Femur (tissue), 1 donor: ENCODE measurements at places on chromosomes 4 and X.

GRCh38 chrX:48945517-48946348 is 11.7 kb downstream of the OTUD5 start:
- peak; percentile 51 for DNase-seq

GRCh38 chr4:11730545-11730944 is 301.9 kb upstream of the HS3ST1 start:
- DNase-seq, result no peak

- no peak for DNase-seq
These were observed 111.0 kb upstream of the PITX2 start for GRCh38 chr4:110733901-110734300.

- no peak for DNase-seq
These were observed 2.2 kb upstream of the FGF5 start for GRCh38 chr4:80264352-80264647.

DNA sequence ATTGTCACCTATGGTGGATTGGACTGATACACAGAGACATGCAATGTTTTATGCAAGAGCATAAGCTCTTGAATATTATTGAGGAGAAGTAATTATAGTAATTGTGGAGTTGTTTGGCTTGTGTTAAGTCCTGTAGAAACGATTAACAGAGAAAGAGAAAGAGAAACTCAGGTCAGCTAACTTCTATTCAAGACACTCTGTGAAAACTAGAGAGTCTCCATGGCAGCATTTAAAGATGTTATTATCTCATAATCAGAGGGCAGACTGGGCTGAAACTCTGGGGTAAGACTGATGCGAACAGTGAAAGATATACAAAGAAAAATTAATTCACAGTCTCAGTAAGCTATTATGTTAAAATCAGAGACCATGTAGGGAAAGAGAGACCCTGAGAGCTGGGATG is 625.7 kb downstream of the FAT4 start:
- no peak for DNase-seq

DNA sequence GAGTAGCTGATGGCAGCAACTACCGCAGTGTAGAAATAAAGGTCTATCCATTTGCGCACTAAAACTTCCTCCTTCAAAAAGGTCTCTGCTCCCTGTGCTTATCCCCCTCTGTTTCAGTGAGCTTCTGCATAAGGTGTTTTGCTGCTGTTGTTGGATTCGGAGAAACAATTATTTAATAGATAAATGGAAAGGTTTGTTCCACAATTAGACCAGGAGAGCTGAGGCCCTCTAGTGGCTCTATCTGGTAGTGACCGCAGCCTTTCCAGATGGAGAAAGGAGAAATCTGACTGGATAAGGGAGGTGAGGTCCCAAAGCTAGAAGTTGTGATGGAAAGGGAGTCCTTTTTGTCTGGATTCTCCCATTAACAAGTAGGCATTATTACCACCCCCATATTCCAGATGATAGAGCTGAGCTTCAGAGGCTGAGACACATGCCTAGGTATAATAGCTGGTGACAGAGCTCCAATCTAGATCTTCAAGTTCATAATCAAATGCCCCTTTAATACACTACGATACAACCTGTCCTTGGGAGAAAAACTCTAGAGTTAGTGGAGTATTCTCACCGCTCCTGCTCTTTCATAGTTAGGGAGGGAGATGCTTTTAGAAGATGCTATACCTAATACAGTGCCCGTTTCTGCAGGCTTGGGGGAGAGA is 5.1 kb upstream of the GABRQ start:
- peak; percentile 55 for DNase-seq

DNA sequence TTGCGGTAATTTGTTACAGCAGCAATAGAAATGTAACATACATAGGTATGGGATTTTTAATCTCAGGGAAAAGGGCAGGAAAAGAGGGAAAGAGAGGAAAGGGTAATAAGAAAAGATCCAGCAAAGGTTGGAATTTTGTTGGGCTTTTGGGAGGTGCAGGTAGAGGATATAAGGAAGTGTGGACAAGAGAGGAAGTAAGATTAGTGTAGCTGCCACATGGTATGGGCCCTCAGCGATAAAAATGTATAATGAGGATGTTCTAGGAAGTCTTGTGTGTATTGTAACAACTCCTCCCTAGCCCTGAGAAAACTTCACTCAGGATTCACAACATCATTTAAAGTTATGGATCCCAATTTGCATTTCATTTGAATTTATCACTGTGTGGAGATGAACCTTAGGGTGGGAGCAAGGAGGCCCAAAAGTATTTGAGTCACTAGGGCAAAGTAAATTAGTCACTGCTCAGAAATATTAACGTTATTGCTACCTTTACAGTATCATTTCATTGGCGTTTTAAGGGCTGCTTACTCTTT is 2.8 kb upstream of the IL21 start:
- DNase-seq, result no peak

GRCh38 chrX:97167333-97167732 is 283.6 kb downstream of the RPA4 start:
- DNase-seq, result no peak

- DNase-seq, result peak; percentile 45
These were observed 28.1 kb upstream of the MAN2B2 start for GRCh38 chr4:6546681-6547447.

DNA sequence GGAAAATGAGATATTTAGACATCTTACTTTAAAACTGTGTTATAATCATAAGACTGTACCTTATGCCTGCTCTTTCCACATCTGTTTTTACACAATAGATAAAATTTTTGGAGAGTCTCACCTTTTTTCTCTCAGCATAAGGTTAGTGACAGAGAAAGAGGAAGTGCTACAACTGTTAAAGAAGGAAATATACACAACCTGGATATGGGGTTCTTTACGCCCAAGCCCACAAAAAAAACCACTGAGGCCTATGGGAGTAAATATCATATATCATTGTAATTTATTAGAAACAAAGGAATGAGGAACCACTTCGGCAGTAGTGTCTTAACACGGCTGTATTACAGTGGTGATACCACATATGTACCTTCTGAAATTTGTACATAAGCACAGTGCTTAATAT is 265.9 kb upstream of the GK2 start:
- no peak for DNase-seq

DNA sequence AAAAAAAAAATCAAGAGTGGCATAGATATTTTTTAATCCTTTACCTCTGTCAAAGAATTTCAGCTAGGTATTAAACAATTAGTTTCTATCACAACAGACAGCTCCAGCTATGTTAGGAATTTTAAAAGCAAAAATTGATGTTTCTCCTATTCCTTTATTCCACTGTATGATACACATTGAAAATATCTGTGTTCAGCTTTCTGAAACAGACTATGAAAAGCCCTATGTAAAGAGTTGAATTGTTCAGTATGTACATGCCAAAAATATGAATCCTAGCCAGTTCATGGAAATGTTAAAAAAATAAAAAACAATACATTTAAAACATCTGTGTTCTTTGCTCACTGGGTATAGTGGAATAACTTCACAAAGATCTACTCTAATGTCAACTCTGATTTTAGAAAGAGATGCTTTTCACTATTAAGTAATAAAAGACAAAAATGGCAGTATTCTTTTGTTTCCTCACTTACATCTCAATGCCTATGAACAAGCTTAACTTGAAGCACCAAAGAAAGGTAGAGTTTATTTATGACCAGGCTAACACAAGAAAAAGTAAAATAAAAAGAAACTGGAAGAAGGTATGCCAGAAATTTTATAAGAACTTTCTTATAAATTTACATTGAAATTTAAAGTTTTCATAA is 32.1 kb downstream of the FBXW7 start:
- DNase-seq, result no peak

DNA sequence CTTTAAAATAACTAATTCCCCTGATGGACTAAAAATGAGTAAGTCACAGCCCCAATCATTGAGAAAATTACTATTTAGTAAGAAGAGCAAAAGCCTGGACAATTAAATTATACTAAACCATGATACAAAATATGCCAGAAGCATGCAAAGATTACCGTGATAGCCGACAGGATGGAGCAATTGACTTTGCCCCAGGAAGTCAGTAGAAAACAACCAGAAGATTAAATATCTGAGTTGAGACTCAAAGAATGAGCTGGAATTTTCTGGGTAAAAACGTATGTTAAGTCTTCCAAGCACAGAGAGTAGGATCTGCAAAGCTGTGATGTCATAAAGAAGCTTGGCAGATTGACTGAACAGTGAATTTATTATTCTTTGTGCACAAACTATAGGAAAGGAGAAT is 816.1 kb upstream of the TENM3 start:
- no peak for DNase-seq

DNA sequence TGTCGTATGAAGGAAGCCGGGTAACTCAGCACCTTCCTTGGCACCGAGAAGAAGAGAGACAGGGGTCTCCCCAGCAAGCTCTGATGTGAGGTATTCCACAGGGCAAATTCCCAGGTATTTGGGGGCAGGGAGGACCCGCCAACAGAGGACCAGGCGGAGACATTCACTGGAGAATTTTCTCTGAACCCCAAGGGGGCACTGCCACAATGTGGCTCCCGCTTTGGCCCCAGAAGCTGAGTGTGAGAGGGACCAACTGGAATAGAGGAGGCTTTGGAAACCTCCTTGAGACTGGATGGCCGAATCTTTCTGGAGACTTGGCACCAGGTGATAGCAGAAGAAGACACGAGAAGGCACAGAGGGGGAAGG is 735 bp upstream of the GABRE start:
- no peak for DNase-seq

- no peak for DNase-seq
These were observed 57.0 kb downstream of the SORBS2 start for GRCh38 chr4:185754961-185755360.

GRCh38 chr4:173827707-173828106 is 297.7 kb upstream of the HAND2 start:
- no peak for DNase-seq

DNA sequence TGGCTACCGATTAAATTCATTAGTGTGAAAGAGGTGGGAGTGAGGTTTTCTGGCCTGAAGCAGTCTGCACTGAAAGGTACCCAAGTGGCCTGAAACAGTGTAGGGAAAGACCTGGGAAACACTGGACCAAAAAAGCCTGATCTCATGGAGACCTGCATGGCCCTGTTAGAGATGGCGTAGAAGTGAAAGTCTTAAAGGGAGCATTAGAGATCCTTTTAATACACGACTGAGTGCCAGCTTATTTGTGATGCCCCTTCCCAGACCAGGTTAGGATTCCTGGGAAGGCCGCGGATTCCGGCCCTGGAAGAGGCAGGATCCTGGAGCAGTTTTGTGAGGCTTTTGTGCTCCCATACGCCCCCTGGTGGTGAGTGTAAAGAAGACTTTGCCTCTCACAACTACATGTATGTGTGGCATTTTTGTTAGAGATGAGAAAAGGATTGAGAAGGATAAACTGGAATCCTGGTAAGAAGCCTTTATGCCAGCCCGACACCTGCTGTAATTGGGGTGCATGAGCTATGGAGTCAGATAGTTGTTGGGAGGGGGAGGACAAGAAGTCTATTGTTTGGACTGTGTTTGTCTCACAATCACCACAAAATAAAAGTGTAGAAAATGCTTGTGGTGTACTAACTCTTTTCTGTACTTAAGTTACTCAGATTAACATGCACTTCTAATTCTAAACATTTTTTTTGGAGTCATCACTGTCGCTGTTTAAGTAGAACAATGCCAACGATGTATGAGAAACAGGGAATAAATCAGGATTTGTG is 54.0 kb downstream of the JADE1 start:
- peak; percentile 88 for DNase-seq

GRCh38 chr4:151887816-151888180 is 127.0 kb upstream of the GATB start:
- DNase-seq, result no peak

GRCh38 chr4:168724686-168725411 is 228.0 kb downstream of the PALLD start:
- DNase-seq, result no peak

GRCh38 chr4:66769441-66769840 is 775.9 kb downstream of the CENPC start:
- no peak for DNase-seq

DNA sequence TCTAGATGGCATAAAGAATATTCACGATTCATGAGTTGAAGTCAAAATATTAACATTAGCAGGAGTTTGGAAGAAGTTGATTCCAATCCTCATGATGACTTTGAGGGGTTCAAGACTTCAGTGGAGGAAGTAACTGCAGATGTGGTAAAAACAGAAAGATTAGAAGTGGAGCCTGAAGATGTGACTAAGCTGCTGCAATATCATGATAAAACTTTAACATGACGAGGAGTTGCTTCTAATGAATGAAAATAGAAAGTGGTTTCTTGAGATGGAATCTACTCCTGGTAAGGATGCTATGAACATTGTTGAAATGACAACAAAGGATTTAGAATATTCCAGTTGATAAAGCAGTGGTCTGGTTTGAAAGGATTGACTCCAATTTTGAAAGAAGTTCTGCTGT is 70.1 kb upstream of the TMLHE start:
- no peak for DNase-seq

DNA sequence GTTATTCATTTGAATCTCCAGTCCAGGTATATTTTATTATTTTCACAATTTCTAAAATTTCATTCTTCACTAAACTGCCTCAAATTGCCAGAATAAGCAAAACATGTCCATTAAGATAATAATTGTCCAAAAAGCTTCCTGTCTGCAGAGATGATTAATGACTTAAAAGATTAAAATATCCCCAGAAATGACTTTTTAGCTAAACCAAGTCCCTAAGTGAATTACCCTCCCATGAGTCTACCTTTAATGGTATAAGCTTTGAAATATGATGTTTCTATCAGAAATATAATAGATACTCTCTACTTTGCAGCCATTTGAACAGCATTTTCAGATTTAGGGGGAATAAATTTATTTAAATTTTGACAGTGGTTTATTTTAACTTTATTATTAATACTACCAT is 289.2 kb upstream of the EMCN start:
- no peak for DNase-seq

DNA sequence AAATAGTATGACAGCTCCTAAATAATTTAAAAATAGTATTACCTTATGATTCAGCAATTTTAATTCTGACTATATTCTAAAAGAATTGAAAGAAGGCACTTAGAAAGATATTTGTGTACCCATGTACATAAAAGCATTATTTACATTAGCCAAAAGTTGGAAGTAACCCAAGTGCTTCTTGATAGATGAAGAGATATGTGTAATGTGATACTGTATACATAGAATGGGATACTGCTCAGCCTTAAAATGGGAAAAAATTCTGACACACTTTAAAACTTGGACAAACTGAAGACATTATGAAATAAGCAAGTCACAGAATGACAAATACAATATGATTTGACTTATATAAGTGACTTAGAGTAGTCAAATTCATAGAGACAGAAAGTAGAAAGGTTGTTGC is 112.2 kb downstream of the IDS start:
- no peak for DNase-seq

DNA sequence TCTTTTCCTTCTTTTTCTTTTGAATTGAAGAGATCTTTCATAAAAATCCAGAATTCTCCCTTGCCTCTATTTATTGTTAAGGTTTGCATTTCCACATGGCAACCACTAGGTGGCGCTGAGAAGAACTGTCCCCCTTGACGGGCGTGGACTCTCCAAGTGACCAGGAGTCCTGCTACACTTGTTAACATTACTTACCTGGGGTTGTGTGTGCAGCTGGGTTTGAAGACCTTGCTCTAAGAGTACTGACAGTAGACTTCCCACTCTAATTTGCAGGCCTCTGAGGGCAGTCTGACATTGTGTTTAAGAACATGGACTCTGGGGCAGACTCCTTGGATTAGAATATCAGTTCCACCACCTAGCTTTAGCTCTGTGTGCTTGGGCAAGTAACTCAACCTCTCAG is 52.8 kb downstream of the GPRIN3 start:
- no peak for DNase-seq
